ENCODE measurements at places on chromosomes 7 and 10. TPM values are rescaled to one million over a fixed set of nuclear protein-coding genes. Genes with fewer than 3 reads are reported as not detected.

The DRGX gene
- total RNA-seq = not detected

The GNG11 gene
- total RNA-seq = 21.8 TPM

The PRKAR2B gene
- 30.1 TPM for total RNA-seq

DNA sequence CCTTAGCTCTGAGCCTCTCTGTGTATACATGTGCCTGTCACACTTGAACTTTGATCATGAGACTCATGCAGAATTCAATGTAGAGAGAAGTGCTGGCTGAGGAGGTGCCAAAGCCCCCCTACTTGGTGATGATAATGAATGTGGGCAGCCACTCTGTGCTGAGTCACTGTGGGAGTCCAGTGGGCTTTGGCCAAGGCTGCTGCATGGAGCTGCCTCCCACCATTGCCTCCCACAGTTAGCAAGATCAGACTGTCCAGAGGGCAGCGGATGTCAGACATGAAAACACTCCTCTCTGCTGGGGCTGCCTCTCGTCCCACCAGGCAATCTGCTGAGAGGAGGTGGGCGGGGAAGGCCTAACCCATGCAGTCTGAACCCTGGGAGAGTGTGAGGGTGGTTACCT, 180.3 kb downstream of the SH2D4B start:
- H3K4me3 ChIP-seq = no peak overlapping the region
- no peaks in the 10 kb centered on the region for H3K27me3 ChIP-seq
- peak; percentile 18 for DNase-seq
- H3K27ac ChIP-seq = no peak overlapping the region

DNA sequence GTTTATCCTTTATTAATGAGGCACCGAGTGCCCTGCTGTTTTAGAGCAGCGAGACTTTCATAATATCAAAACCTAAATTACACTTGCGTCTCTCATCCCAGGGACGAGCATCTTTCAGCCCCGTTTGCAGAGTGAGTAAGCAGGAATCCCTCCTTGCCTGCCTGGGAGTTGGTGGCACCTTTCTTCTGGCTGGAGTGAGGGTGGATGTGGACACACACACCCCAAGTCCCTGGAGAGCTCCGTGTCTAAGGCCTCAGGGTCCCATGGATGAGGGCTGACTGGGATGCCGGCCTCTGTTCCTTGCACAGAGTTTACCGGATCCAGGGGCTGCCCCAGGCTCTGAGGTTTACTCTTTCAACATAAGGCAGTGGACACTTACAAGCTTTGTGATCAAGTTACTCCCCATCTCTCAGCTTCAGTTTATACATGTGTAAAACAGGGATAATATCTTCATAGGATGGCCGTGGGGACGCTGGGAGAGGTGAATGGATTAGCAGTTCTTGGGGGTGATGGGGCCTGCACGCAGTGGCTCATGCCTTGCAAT, 24.5 kb downstream of the POLL start:
- H3K27me3 ChIP-seq = no peaks in the 10 kb centered on the region
- H3K36me3 ChIP-seq = no peaks in the 10 kb centered on the region
- no peak overlapping the region for H3K4me3 ChIP-seq
- H3K4me1 ChIP-seq = no peaks in the 10 kb centered on the region
- no peak overlapping the region for H3K27ac ChIP-seq

- DNase-seq = peak; percentile 85
- H3K4me1 ChIP-seq = no peaks in the 10 kb centered on the region
- H3K4me3 ChIP-seq = no peak overlapping the region
- no peaks in the 10 kb centered on the region for H3K27me3 ChIP-seq
- H3K27ac ChIP-seq = peak overlapping the region; percentile 49
- no peaks in the 10 kb centered on the region for H3K36me3 ChIP-seq
These were observed 56.1 kb upstream of the GRB10 start for GRCh38 chr7:50838675-50839377.

DNA sequence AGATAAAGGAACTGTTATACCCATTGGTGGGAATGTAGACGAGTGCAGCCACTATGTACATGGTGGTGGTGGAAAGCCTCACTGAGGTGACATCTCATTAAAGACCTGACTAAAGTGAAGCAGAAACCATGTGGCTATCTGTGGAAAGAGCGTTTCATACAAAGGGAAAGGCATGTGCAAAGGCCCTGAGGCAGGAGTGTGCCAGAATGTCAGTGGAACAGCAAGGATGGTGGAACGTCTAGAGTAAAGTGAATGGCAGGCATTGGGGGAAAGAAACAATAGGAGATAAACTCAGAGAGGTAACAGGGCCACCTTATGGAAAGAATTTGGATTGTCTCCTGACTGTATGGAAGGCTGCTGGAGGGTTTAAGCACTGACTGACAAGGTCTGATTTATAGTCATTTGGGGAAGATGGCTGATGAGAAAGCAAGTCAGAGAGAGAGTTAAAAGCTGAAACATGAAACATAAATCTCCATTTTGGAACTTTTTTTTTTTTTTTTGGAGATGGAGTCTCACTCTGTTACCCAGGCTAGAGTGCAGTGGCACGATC, 245.7 kb downstream of the STK31 start:
- H3K27me3 ChIP-seq = no peaks in the 10 kb centered on the region
- H3K27ac ChIP-seq = no peak overlapping the region
- no peaks in the 10 kb centered on the region for H3K36me3 ChIP-seq
- no peak for DNase-seq
- H3K4me3 ChIP-seq = no peak overlapping the region

- no peak overlapping the region for H3K4me3 ChIP-seq
- no peak for DNase-seq
These were observed 366.2 kb downstream of the PCDH15 start for GRCh38 chr10:54434782-54435181.

- DNase-seq = no peak
- no peaks in the 10 kb centered on the region for H3K27me3 ChIP-seq
- H3K4me1 ChIP-seq = peaks cover 10% of the 10 kb centered on the region
- H3K4me3 ChIP-seq = no peak overlapping the region
- H3K36me3 ChIP-seq = no peaks in the 10 kb centered on the region
These were observed 374.9 kb downstream of the BBS9 start for GRCh38 chr7:33504266-33504665.
